Left ventricle myocardium superior (tissue), 1 donor: ENCODE measurements at places on chromosomes 5 and 9.

DNA sequence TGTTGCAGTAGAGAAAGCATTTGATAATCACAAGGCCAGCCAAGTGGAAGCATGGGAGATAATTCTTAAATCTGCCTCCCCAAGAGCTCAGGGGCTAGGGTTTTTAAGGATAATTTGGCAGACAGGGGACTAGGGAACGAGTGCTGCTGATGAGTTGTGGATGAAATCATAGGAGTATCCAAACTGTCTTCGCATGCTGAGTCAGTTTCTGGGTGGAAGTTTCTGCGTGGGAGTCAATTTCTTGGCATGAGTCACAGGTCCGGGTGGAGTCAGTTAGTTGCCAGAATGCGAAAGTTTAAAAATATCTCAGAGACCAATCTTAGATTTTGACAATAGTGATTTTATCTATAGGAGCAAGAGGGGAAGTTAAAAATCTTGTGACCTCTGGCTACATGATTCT is 112.6 kb downstream of the TMC1 start:
- no peak for DNase-seq

DNA sequence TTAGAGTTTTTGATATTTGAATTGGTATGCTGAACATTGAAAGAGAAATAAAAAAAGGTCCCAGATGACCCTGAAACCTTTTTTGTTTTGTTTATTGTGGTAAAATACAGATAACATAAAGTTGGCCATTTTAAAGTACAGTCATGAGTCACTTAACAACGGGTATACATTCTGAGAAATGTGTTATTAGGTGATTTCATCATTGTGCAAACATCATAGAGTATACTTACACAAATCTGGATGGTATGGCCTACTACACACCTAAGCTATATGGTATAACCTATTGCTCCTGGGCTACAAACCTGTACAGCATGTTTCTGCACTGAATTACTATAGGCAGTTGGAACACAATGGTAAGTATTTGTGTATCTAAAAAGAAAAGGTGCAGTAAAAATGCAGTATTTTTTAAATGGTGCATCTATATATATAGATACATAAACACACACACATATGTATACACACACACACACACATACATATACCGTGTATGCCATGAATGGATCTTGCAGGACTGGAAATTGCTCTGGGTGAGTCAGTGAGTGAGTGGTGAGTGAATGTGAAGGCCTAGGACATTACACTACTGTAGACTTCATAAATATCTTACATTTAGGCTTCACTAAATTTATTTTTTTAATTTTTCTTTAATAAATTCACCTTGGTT is 31.0 kb downstream of the TTC1 start:
- no peak for DNase-seq

DNA sequence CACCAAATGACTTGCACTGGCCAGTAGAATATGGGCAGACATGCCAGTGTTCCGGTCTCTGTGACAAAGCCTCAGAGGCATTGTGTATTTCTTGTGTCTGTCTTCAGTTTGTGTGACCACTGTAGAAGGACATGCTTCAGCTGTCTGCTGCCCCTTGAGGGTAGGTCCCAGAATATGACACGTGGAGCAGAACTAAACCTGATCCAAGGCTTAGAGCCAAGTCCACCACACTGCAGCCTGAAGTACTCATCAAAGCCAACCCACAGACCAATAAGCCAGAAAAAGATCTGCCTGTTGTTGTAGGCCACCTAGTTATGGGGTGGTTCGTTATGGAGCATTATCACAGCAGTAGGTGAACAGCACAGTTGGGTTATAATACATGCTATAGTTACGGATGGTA is 468.9 kb downstream of the PSAT1 start:
- no peak for DNase-seq

DNA sequence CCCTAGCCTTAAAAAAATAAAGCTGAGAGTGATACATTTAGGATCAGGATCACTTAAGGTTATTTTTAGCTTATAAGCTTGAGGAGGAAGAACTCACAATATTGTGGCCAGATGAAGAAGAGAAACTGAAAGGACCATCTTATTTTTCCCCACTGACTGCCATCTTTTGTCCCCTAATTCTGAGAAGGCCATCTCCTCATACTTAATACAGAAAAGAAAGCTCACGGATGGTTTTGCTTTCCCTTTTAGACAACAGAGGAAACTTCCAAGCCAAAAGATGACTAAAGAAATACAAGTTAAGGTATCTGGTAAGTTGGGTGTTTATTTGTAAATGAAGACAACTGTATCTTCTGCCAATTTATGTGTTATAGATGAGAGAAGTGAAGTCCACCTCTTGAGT is 36.4 kb downstream of the ERAP1 start:
- no peak for DNase-seq

DNA sequence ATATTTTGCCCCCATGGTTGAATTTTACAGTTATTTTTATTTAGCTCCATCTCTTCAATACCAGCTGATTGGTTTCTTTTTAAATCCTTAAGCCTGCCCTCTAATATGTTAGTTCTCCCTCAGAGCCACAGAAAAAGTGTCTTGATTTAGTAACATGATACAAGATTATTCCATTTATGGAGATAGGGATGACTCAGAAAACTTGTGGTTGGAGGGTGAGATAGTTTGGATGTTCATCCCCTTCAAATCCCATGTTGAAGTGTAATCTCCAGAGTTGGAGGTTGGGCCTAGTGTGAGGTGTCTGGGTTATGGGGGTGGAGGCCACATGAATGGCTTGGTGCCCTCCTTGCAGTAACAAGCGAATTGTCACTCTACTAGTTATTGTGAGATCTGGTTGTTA is 115.7 kb downstream of the FBXO38 start:
- DNase-seq = no peak

GRCh38 chr5:34724741-34725140 is 68.6 kb downstream of the RAI14 start:
- no peak for DNase-seq
